Colonic mucosa (tissue), 4 donors: ENCODE measurements at places on chromosomes 12 and 14. TPM values are rescaled to one million over a fixed set of nuclear protein-coding genes. Genes with fewer than 3 reads are reported as not detected.

DNA sequence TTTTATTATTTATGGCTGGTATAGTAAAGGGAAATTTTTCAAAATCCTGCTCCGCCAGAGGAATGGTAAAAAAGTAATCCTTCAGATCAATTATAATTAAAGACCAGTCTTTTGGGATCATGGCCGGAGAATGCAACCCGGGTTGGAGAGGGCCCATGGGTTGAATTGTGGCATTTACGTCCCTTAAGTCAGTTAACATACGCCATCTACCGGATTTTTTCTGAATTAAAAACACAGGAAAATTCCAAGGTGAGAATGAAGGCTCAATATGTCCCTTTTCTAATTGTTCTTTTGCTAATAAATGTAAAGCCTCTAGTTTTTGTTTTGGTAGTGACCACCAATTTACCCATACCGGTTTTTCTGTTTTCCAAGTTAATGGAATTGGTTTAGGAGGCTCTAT is 602.8 kb downstream of the ALG10 start:
- no peak for DNase-seq

DNA sequence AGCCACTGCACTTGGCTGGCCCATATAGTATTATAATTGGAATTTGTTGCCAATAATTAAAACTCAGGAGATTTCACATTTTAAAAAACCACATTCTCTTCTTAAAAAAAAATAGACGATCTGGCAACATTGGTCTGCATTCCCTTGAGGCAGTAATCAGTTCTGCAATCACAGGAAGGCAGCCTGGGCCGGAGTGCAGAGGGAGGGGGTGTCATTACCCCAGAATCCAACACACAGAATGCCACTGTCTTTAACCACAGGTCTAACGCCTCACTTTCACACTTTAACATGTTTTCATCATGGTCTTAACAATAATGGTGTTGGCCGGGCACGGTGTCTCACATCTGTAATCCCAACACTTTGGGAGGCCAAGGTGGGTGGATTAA is 100.1 kb downstream of the SCARB1 start:
- no peak for DNase-seq

GRCh38 chr14:68638141-68638999 is 154.5 kb downstream of the ZFP36L1 start:
- peak; percentile 15 for DNase-seq

DNA sequence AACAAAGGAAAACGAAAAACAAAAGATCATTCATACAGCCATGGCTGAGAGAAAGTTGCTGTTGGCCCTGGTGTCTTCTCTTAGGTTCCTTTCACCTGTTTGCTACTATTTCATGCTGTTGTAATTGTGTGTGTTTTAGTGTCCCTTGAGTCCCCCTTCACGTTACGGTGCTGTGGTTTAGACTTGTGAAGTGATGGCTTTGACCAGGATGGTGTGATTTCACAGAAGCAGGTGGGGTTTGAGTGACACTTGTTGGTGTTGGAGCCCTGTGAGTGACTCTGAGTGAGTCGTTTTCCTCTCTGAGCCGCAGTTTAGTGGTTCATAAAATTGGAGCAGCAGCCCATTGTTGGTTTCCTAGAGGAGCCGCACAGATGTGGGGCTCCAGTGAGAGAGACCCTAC is 635.4 kb downstream of the VRK1 start:
- DNase-seq, result no peak

DNA sequence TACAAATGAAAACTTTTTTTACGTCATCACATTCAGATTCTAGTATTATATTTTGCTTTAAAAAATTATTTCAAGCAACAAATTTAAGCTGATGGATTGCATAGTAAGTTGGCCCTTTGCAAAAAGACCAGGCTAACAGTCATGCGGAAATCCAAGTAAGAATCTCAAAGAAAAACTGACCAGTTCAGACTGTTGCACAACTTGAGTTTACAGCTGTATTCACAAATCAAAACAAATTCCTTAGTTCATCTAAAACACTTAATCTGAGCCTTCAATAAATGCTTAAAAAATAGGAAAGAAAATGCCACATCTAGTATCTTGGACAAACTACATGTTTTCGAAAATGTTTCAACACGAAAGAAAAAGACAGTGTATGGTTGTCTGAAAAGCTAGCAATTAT is 847 bp downstream of the CCDC59 start:
- DNase-seq, result no peak

DNA sequence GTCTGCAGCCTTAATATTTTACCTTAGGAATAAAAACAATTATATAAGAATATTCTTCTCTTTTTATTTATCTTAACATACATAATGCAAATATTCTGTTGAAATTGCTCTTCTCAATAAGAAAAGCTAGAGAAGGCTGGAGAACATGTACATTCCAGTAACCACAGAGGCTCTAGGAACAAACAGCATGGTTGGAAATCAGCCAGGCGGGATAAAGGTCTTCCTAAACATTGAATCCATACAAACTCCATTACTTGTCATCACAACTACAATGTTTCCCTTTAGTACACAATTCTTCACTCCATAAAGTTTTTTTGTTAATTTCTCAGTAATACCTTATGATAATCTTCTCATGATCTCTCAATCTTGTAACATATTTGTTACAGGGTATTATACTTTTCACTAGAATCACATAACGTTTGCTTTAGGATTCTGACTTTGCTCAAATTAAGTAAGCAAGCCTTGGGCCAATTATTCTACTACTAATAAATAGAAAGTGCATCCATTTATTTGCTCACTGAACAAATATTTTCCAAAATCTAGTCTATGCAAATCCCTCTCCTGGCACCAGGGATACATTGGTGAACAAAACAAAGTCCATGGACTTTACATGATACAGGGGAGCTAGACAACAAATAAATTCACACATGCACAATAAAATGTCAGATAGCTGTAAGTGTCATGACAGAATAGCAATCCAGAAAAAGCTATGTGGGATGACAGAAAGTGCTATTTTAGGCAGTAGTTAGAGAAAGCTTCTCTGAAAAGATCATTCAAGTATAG is 237.5 kb upstream of the TMTC1 start:
- no peak for DNase-seq

- peak; percentile 50 for DNase-seq
Measured at GRCh38 chr12:57524814-57525614, 2.4 kb downstream of the MBD6 start.

- no peak for DNase-seq
Measured at GRCh38 chr12:25416516-25416915, 136.6 kb downstream of the LMNTD1 start.

DNA sequence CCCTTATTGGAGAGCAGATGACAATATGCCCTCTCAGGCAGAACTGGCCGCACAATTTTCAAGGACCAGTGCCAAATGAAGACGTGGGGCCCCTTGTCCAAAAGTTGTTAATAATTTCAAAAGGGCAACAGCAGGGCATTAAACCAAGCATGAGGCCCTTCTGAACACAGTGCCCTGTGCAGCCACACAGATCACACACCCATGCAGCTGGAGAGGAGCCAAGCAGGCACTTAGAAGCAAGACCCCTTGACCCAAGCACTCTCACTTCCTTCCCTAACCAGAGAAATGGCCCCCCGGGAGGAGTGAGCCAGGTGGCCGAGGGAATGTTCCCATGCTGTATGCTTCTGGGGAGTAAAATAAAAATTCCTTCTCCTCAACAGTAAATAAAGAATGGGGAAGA is 114.0 kb upstream of the TMPO start:
- DNase-seq, result no peak

GRCh38 chr12:52313461-52313860 is 7.7 kb downstream of the KRT83 start:
- DNase-seq, result no peak

- DNase-seq, result peak; percentile 65
Measured at GRCh38 chr12:132084621-132085290, 59.4 kb downstream of the DDX51 start.

DNA sequence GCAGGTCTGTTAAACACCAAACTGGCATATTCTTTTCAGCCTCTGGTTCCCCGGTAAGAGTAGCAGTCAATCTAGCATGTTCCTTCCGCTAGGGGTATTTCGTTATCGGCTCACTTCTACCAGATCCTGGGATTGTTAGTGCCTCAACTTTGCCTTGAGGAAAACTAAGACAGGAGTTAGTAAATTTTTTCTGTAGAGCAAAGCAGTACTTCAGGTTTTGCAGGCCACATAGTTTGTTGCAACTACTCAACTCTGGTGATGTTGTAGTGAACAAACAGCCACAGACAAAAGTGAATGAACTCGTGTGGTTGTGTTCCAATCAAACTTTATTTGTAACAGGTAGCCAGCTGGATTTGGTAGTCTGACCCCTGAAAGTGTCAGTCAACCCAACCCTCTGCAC is 6.3 kb upstream of the CDH24 start:
- no peak for DNase-seq

- DNase-seq, result no peak
Measured at GRCh38 chr12:94074216-94074979, 74.0 kb upstream of the PLXNC1 start.

DNA sequence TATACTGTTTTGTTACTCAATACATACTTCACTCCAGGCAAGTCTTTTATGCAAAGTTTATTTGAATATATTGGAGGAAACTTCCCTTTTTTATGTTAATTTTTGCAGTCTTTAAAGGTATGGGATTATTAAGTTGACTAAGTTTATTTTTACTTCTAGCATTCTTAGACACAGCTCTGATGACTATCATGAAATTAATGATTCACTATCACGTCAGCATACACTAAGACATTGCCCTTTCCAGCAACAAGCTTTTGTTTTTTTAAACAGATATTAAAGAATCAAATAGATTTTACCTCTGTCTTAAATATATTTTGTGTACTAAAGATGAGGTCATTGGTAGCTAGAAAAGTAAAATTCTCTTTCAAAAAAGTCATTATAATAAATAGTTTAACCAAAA is 52.1 kb downstream of the DERA start:
- DNase-seq, result no peak

DNA sequence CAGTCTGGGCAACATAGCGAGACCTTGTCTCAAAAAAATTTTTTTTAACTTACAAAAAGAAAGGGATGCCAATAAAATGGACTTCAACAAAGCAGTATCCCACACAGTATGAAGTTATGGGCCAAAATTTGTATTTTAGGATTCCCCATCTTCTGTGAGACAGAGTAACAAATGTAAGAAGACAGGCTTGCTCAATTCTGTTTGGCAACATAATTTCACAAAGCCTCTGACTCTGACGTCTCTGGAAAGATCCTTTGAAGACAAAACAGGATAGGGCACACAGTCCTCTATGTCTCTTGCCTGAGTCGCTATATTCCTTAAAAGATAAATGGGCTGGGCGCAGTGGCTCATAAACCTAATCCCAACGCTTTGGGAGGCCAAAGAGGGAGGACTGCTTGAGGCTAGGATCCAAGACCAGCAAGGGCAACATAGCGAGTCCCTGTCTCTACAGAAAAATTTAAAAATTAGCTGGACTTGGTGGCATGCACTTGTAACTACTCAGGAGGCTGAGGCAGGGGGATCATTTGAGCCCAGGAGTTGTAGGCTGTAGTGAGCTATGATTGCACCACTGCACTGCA is 1.1 kb upstream of the HOMEZ start:
- DNase-seq, result no peak

- DNase-seq, result no peak
Measured at GRCh38 chr12:53579545-53579955, 46.6 kb downstream of the ATF7 start.

DNA sequence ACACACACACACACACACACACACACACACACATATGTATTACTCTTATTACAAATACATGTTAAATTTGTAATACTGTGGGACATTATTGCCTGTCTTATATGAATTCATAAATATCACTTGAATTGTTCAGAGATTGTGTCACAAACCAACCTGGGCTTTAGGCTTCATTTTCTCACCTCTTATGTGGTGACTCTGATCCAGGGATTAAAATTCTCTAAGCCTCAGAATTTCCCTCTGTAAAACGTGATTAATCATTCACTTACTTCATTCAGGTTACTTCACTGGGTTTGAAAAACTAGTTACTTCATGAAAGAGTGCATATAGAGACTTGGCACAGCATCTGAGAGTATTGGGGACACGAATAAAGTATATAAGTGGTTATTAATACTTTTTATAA is 240.3 kb upstream of the PDZRN4 start:
- no peak for DNase-seq

- peak; percentile 65 for DNase-seq
Measured at GRCh38 chr14:99572173-99572999, 31.6 kb downstream of the CCDC85C start.

DNA sequence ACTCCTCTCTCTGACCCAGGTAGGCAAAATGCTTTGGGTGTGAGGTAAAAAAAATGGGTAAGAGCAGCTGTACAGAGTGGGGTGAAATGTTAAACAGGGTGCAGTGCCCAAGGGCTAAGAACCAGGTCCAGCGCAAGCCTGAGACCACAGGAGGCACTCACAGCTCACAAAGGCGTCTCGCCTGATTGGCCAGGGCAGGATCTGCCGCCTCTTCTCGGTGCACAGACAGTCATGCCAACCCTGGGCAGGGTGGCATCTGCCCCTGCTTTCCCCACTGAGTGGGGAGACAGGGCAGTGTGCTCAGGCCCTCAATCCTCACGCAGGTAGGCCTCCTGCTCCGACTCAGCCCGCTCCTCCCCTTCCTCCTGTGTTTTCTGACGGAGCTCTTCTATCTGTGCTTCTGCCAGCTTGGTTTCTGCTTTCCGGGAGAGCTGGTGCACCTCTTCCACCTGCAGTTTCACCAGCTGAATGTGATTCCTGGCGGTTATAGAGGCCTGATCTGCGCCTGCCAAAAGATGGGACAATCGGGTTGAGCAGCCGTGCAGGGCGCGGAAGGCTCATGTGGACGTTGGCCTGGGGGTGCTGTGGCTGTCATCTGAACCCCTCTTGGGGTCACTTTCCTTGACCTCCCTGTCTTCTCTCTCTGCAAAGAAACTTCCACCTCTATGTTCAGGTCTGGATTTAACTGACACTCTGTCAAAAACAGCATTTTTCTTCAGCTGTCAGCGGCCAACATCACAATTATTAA is 4.7 kb downstream of the B3GNT4 start:
- no peak for DNase-seq

The PTCSC3 gene
- not detected for total RNA-seq

The BIN2 gene
- total RNA-seq, result 6.7 TPM

The CDKN3 gene
- total RNA-seq, result 59.5 TPM

The LMNTD1 gene
- total RNA-seq, result not detected

The AICDA gene
- not detected for total RNA-seq

The RAPGEF3 gene
- 10.1 TPM for total RNA-seq

The CLEC4C gene
- not detected for total RNA-seq

The NRL gene
- total RNA-seq, result 0.88 TPM
